HepG2 (cell line): ENCODE measurements at places on chromosomes 3 and 15.
A peak's percentile ranks its signal among the peaks of the same experiment; 100 is the strongest.

DNA sequence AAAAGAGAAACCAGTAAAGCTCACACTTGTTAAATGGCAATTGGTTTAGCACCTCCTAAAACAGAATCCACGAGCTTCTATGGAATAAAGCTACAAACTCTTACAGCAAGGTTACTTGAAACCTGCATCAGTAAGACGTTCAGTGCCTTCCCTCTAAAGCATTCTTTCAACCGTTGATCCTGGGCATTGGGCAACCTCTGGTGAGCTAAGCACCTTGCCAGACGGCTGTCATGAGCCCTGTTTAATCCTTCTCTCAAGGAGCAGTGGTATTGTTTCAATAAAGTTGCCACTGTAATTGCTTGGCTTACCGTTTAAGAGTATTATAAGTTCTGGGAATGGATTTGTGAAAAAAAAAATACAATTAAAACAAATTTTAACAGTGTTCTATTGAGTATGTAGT, 75.0 kb downstream of the COL8A1 start:
- DNase-seq: no peak

DNA sequence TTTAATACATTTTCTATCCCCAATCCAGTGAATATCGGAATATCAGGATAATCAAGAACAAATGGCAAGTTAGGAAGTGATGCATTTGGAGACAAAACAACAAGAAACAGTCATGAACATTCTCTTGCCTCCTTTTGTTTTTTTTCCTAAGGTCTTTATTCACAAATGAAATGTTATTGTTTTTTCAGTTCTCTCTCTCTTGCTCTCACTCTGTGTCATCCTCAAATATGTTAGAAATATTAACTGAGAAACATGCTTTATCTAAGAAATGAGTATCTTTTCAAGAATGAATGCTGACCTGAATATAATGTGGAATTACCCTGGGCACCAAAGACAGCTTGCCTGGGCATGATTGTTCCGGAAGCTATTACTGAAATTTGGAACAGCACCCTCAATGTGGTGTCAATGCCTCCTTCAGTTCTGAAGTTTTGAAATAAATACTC, 51.3 kb downstream of the RBMS3 start:
- no peak for DNase-seq

DNA sequence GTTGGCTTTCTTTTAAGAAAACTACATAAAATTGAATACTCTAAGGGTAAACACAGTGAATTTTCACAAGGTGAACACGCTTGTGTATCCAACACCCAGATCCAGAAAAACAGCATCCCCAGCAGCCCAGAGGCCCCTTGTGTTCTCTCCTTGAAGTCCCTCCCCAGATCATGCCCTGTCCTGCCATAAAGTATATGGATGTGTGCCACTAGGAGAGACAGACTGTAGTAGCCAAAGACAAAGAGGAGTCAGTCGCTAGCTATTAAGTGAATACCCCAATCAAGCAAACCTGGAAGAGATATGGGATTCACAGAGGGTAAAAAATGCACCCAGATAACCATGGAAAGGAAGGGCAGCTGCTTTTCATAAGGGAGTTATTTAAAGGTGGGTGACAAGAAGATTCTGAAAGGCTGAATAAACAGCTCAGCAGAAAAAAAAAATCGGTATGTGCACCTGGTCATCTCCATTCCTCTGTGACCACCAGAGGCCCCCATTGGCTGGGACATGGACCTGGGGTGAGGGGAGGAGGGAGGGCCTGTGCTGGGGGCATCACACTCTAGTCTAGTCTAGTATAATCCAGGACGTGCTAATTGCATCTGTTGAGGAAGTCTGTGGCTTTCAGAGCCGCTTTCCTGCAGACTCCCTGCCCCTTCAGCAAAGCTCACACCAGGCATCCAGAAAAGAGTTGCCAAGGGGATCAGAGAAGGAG, 167.3 kb upstream of the NDN start:
- no peak for DNase-seq

DNA sequence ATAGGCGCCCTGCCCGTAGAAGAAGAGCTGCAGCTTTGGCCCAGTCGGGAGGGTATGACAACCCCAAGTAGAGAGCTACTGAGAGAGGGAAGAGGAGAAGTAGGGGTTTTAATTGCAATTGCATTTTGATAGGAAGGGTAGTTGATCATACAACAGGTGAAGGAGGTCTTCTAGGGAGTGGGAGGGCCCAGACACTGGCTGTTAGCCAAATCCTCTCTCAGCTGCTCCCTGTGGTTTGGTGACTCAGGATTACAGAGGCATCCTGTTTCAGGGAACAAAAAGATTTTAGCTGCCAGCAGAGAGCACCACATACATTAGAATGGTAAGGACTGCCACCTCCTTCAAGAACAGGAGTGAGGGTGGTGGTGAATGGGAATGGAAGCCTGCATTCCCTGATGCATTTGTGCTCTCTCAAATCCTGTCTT, 408.9 kb upstream of the THBS1 start:
- DNase-seq: peak; percentile 85

DNA sequence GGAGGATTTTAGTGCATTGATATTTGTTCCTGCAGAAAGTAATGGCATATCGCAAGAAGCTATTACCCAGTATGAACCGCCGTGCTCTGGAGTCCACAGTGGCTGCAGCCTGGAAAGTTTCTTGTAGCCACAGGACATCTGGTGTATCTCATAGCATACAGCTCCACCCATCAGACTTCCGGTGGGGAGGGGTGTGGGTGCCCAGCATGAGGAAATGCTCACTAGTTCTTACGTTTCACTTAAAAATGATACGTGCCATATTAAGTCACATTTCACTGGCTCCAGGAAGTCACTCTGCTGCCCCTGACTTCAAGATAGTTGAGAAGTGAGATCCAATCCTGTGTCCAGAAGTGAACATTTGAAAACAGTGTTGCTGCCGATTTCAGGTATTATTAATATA, 990.4 kb downstream of the GBE1 start:
- no peak for DNase-seq

GRCh38 chr15:39125226-39125625, 455.7 kb upstream of the THBS1 start:
- no peak for DNase-seq

- DNase-seq: peak; percentile 29
Observed at GRCh38 chr3:138348754-138349739, 668 bp downstream of the MRAS start.

DNA sequence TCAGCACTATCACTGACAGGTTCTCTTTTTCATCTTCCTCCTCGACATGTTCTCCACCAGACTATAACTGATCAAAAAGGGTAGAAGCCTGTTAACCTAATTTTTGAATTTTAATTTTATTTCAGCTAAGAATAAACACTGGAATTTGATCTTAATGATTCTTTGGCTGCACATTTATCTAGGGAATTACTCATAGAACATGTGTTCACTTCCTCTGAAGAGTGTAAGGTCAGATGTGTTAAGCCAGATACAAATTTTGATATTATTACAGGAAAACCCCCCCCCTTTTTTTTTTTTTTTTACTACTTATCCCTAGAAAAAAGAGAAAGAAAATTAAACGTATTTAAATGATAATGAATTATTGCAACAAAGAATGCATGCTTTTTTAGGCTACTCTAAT, 15.0 kb downstream of the DCBLD2 start:
- no peak for DNase-seq

DNA sequence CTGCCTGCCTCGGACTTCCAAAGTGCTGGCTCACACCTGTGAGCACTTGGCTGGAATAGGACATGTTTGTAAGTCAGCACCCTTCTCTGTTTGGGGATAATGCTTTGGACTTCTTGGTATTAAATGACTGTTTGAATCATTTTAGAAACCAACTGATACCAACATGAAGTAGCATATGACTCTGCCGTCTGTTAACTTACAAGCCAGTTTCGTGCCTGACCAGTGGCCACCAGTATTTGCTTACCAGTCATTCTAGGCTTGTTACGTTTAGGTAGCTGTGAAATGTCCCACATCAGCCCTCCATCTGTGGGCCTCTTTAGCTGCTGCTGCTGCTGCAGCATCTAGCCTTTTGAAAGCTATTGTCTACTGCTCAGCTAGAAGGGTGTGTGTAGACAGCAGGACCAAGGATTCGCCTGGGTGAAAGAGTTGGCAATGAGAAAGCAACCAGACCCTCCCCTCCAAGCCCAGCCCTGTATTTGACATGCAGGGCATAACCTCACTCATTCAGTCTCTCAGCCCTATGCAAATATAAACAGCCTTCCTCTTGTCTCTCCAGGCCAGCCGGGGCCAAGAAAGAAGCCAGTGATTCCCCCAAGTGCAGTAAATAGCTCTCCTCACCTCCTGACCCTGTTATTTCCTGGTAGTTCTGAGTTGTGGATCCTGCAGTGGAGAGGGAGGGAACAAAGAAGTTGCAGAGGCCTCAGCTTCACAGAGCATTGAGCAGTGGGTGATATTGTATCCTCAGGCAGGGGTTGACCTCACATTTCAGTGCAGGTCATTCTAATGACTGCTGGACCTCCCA, 51.0 kb downstream of the NKIRAS1 start:
- peak; percentile 65 for DNase-seq

DNA sequence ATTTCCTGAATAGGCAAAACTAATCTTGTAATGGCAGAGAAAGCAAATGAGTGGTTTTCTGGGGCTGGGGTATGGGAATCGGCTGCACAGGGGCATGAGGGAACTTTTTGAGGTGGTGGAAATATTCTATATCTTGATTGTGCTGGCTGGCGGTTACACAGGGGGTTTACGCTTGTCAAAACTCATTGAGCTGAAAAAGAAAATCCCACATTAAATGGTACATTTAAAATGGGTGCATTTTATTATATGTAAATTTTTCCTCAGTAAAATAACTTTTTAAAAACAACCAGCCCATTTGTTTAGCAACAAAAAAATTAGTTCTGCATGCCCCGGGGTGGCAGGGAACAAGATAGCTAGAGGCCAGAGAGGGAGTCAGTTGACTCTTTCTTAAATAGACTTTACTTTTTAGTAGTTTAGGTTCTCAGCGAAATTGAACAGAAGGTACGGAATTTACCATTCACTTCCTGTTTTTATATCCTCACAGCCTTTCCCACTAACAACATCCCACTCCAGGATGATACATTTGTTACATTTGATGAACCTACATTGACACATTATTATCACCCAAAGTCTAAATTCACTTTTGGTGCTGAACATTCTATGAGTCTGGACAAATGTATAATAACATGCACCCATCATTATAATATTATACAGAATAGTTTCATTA, 41.2 kb upstream of the BCL2A1 start:
- no peak for DNase-seq

DNA sequence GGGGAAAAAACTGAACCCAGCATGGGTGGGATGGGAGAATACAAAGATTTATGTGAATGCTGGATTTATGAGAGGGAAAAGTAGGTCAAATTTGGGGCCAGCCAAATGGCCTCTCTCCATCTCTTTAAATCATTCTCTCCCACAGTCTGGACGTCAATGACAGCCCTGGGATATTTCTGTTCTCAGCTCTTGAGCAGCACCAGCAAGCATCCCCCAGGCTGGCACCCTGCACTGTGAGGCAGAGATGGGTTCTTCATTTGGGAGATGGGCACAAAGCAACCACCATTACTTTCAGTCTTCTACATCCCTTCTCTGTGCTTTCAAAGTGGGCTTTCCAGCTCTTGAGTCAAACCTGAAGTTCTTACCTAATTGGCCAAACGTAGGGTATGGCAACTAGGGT, 321.0 kb downstream of the NTRK3 start:
- no peak for DNase-seq

DNA sequence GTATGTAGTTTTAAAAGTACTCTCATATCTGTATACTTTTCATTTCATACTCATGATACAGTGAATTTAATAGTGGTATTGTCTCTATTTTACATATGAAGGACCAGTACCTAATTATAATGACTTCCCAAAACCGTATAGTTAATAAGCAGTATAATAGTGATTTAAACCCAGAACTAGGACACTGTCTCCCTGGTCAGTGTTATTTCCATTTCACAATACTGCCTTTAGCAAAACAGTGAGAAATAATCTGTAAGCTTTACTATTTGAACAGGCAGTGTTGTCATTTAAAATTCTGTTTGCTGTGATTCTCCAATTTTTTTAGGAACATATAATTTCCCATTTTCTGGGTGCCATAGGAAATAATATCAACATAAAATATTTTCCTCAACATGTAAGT, 116.2 kb downstream of the TCF12 start:
- DNase-seq: no peak

DNA sequence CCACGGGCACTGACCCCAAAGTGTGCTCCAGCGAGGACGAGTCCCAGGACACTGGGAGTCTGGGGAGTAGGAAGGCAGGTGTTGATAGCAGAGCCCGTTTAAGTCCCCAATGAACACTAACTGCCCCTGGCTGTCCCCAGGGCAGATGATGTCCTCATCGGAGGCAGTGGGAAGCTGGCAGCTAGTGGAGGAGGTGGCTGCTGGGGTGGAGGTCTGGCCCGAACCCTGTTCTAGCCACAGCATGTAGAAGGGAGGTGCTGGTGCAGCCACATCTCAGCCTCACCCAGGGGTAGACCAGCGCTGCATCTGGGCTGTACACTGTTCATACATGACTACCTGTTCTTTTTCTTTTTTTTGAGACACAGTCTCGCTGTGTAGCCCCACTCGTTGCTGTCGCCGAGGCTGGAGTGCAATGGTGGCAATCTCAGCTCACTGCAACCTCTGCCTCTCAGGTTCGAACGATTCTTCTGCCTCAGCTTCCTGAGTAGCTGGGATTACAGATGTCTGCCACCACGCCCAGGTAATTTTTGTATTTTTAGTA, 51.8 kb downstream of the KLF13 start:
- no peak for DNase-seq

GRCh38 chr15:85723960-85724945, 70.5 kb downstream of the KLHL25 start:
- no peak for DNase-seq

GRCh38 chr3:121223116-121223515, 315.1 kb downstream of the STXBP5L start:
- DNase-seq: no peak
